Fibroblast of upper back skin (primary cell): ENCODE measurements at places on chromosomes 4 and X.
A peak's percentile ranks its signal among the peaks of the same experiment; 100 is the strongest.

- no peak for DNase-seq
Observed at GRCh38 chr4:134343081-134343480, 141.5 kb upstream of the PABPC4L start.

DNA sequence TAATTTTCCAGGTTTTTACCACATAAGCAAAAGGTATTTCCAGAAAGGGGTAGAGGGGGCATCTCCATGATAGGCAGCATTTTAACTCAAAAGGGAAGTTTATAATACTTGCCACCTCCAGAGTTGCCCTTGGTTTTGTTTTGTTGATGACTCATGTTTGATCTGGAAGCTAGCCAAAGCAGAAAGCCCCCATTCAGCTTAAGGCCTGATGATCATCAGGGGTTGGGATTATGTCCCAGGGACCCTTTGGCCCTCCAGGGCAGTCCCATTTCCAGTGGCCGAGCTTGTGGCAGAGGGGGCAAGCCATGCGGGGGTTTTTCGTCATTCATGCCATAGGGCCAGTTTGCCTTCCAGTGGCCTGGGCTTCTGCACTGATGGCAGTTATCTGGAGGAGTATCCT is 143.0 kb upstream of the PLAC1 start:
- DNase-seq = no peak

GRCh38 chr4:173685165-173685830 is 155.3 kb upstream of the HAND2 start:
- DNase-seq = no peak

DNA sequence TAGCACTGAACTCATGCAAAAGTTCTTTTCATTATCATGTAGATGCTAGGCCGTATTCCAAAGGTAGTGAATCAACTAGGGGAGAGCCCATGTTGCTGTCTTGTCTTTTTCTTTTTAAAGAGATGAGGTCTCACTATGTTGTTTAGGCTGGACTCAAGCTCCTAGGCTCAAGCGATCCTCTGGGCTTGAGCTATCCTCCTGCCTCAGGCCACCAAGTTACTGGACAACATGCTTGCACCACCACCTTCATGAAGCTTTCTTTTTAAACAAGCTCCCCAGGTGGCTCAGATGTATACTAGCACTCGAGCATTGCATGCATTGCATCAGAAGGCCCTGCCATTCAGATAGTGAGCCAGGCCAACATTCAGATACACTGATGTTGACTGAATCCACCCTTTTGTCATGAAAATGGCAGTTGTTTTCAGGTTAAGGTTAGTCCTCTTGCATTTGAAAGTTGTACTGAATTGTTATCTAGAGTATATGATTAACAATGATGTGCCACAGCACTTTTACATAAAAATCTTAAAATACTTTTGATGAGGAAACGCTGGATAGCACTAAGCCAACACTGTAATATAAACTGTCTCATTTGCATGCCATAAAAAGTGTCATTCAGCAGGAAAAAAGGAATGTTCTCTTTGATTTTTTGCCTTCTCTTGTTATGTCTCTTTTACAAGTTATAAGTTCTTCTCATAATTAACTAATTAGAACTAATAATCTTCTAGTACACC is 76.7 kb downstream of the FNIP2 start:
- DNase-seq = no peak

DNA sequence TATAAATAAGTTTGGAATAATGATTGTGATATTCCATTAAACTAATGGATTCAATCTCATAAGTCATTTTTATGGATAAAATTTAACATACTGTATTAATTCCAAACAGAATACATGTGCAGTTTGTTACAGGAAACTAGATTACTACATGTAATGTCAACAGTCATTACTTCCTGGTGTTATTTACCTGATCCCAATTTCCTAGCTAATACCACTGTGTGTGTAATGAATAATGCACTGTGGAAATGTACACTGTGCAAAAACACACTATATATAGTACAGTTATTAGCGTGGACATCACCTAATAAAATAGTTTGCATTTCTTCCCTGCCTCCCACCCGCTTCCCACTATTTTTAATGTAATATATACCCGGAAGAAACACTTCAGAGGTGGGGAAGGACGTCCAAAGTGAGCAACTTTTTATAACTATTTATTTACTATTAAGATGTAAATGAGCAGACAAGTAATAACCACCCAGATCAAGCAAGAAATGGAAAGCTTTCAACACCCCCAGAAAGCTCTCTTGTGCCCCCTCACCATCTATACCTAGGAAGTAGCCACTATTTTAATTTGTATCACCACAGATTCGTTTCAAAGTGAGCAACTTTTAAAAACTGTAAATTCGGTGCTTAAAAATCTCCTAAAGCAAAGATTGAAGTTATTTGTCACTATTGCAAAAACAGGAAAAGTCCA is 219.1 kb downstream of the THOC2 start:
- DNase-seq = no peak

- no peak for DNase-seq
Observed at GRCh38 chrX:44352758-44353157, 9.3 kb upstream of the EFHC2 start.

GRCh38 chr4:29043411-29043810 is 1676.8 kb upstream of the PCDH7 start:
- DNase-seq = no peak

DNA sequence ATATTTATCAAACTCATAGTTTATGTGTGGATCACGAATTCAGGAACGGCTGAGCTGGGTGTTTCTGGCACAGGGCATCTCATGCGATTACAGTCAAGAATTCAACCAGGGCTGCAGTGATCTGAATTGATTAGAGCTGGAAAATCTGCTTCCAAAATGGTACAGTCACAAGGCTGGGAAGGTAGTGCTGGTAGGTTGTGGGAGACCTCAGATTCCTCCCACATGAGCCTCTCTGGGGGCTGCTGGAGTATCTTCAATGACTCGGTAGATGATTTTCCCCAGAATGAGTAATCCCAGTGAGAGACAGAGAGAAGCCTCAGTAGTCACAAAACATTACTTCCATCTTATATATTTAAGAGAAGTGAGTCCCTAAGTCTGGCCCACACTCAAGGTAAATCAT is 36.2 kb upstream of the PRDX4 start:
- DNase-seq = peak; percentile 10

DNA sequence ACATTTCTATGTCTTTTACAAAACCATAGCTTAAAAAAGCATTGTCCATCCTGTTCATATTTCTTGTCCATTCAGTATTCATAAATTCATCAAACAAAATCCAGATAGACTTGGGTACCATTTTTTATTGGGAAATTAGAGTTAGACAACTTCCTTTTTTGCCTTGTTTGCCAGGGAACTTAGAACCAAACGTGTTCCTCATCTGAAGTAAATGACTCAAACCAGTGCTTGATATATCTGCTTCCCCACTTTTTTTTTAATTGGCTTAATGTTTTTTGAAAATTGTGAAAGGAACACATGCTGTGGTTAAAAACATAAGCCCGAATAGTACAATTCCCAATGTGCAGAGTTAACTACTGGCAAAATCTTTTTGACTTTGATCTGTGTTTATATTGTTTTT is 44.2 kb downstream of the DLG3 start:
- DNase-seq = no peak

DNA sequence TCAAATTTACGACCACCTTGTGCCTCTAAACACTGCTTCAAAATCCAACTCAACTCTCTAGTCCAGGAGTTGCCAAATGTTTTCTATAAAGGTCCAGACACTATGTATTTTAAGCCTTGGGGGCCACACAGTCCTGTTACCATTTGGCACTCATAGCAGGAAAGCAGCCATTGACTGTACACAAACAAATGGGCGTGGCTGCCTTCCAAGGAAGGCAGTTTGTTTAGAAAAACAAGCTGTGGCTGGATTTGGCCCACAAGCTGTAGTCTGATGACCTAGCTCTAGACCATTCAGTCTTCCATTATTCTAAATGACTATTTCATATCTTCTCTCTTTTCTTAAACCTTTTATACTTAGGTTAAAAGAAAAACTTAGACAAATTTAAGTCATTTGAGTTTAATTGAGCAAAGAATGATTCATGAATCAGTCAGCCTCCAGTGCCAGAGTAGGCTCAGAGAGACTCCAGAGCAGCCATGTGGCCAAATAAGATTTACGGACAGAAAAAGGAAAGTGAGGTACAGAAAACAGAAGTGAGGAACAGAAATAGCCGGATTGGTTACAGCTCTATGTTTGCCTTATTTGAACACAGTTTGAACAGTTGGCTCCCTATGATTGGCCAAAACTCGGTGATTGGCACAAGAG is 825.8 kb upstream of the LCORL start:
- DNase-seq = no peak

DNA sequence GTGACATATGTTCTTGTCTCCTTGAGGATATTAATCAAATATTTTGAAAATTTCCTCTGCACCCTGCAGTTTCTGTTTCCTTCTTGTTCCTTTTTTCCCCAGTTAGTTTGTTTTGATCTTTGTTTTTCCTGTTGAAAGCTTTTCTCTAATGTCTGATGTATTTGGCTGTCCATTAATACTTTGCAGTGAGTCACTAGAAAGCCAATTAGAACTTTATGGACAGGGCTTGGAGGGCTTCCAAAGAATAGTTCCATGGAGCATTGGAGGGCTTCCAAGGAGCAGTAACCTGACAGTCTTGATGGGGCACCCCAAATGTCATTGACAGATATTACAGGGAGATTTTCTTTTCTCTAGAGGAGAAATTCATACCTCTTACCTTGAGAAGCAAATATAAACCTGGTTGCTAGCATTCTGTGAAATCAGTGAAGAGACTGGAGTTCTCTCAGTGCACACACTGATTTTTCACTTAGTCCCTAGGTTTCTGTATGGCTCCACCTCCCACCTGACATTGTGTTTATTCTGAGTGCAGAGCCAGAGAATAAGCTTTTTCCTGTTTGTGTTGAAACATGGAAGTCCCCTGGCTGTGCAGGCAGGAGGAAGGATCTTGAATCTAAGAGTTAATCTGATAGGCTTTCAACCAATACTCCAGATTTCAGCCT is 26.5 kb downstream of the SPARCL1 start:
- DNase-seq = peak; percentile 49

GRCh38 chr4:187865914-187866313 is 129.7 kb upstream of the ZFP42 start:
- no peak for DNase-seq

- DNase-seq = peak; percentile 99
Observed at GRCh38 chr4:53932796-53933610, 131.4 kb downstream of the CHIC2 start.

- peak; percentile 69 for DNase-seq
Observed at GRCh38 chrX:111519215-111519614, 7.8 kb downstream of the SERTM2 start.

DNA sequence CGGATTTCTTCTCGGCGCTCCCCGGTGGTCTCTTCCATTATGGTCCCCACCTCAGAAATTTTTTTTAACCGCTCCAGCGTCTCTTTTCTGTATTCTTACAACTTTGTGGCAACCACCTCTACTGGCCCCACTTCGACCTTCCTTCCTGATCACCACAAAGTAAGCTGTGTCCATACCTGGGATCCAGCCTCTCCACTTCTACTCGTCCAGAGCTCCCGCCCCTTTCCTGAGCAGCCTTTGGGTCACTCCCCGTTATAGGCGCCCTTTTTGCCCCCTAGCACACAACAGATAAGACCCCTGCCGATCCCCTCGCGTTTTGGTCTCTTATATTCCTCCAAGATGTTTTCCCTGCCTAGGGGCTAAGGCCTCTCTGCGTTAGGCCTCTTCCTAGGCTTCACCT is 557 bp downstream of the PIGG start:
- no peak for DNase-seq

DNA sequence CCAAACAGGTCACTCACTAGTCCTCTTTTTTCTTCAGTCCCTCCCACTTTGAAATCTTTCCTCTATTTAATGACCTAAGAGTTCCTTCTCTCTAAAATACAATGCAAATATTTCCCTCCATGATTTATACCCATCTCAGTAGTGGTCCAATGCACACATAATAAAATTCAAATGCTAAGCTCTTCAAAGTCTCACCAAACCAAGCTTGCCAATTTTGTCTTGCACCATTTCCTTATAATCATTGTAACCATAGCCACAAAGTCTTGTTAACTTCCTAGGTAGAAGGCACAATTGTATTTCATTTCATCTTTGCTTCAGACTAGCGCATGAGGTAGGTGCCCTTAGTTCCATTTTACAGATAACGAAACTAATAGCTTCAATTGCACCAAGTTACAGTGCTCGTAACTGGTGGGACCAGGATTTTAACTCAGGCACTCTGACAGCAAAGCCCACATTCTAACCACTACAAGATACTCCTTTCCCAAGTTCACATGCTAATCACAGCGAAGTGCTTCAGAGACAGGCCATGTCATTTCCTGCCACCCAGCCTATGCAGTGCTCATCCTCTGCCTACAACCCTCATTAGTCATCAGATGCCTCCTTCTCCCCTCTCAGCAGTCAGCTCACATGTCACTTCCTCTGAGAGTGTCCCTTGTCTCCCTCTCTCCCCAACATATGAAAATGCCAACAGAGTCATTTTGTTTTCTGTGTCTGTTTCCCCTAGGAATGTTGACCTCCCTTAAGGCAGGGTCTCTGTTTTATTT is 66.9 kb upstream of the PPARGC1A start:
- DNase-seq = no peak

DNA sequence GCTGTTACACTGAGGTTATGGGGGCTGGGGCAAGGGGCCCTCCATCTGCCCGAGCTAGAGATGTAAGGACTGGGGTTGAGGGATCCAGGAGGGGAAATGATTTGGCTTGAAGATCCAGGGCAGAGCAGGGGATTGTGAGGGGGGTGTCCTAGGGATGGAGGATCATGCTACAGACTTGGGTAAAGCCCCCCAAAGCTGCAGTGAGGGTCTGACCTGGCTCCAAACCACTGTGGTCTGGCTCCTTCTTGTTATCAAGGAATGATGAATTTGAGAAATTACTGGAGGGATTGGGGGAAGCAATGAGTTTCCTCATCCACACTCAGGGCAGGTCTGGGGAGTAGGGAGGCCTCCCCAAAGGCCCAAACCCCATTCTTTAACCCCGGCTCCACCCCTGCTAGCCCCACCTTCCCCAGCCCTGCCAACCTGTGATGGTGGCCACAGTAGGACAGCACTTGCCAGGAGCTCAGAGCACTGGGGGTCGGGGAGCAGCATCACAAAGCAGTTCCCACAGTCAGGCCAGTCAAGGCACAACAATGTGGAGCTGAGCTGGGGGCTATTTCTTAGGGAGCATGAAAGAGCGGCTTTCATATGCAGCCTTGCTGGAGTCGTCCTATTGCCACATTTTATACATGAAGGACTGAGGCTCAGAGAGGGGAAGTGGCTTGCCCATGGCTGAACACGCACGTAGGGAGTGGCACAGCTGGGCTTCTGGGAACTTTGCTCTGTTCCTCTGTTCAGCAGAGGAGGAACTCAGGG is 165.5 kb downstream of the EFNB1 start:
- no peak for DNase-seq

DNA sequence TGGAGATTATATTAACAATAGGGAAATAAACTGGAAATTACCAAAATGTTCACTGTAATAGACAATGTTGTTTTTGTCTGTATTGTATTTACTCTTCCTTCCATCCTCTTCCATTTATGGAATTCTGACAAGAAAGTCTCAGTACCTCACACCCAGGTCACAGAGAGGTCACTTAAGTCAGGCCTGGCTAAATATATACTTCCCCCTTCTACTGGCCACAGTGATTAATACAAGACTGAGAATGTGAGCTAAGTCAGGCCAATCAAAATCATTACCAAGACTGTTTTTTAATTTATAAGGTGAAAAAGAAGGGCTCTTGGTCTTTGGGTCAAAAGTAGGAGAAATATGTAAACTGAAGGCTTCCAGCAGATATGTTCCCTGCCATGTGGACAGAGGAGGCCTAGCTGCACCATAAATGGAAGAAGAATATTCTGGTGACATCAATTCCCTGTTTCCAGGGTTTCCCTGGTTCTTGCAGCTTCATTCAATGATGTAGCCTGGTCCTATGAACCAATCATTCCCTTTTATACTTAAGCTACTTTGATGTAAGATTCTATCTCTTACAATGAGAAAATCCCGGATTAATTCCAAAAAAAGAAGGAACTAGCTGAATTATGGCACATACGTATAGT is 64.3 kb downstream of the LRBA start:
- DNase-seq = no peak
